ENCODE measurements at places on chromosomes 3 and 15.

GRCh38 chr3:197522183-197522715 lies 33.5 kb downstream of the BDH1 start:
- DNase-seq: no peak

GRCh38 chr3:55641964-55642363 lies 154.9 kb upstream of the WNT5A start:
- no peak for DNase-seq

GRCh38 chr15:70017801-70018200 lies 79.9 kb downstream of the TLE3 start:
- no peak for DNase-seq

DNA sequence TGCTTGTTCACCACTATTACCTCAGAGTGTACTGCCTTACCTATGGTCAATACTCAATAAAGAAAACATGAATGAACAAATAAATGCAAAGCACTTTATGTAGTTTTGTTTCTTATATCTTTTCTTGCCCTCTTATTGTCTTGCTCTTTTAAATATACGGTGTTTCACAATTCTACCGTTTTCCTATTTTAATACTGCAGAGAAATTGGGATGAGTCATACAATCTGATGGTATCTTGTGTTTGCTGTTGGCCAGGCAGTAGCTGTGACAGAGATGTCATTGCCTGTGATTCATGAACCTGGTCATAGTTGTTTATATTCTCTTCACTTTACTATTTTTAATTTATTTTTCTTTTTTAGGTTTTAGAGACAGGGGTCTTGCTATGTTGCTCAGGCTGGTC lies 48.3 kb downstream of the SERP1 start:
- DNase-seq: no peak

- no peak for DNase-seq
Measured at GRCh38 chr3:14235912-14236295, 57.3 kb downstream of the LSM3 start.

DNA sequence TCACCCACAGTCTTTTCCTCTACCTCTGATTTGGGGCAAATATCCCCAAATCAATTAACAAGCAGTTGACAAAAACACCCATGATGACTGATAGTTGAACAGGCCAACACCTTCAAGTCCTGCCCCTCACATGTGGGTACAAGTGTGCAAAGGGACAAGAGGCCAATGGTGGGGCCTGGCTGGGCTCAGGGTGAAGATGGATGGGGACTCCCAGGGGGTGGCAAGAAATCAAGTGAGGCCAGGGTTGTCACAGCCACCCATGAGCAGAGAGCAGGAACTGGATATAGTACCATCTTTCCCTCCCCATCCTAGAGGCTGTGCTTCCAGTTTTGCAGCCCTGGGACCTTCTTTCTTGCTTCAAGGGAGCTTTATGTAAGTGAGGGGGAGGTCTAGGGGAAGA lies 270.2 kb upstream of the TOPAZ1 start:
- no peak for DNase-seq

GRCh38 chr3:54965746-54966145 lies 37.9 kb upstream of the LRTM1 start:
- DNase-seq: no peak

DNA sequence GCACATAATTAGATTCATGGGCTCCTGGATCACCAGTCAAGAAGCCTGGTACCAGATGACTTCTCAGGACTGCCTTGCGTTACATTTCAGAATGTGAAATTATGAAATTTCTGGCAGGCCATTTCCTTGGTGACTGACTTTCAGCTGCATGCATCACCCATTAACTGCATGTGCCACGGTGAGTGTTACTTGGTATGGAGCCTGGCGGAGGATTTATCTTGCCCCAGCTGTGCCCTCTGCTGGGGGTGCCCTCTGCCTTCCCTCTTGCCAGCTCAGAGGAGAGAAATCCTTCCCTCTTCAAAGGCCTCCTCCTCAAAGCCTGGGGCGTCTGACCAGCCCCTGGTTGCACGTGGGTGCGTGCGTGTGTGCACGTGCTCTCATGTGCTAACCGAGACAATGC lies 57.7 kb upstream of the CTSH start:
- no peak for DNase-seq

DNA sequence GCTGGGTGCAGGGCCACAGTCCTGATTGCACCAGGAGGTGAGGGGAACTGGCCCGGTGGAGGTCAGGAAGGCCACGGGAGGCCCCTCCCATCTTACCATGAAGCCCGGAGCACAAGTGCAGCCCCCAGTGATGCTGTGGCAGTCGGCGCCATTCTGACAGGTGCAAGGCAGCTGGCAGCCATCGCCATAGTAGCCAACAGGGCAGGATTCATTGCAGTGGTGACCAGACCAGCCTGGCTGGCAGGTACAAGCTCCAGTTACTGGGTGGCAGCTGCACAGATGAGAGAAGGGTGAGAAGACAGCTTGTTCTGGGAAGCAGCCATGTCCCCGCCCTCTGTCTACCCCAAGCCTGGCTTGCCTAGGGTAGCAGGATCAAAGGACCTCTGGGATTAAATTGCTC lies 88.2 kb downstream of the RAB11A start:
- no peak for DNase-seq

DNA sequence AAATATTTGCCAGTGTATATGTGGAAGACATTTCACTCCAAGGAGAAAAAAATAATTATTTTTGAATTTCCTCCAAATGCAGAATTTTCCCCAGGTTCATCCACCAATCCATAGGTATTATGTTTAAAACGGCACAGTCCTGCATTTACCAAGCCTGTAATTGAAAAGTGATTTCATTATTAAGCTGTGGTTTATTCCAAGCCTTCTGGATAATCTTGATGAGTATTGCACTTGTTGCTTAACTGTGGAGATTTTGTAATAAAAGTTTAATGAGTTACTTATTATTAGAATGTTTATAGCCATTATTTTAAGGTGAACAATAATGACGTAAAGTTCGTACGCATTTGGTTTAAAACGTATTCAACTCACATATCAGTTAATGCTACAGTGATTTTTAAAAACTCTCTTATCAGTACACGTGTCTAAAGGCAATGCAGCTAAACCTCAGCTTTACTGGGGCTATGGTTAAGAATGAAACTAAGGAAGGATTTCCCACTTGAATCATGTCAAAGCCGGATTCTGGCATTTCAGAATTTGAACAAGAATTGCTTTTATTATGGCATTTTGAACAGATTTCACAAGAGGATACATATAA lies 283.9 kb downstream of the MECOM start:
- DNase-seq: no peak

- DNase-seq: no peak
Measured at GRCh38 chr15:33458421-33458820, 147.7 kb downstream of the RYR3 start.

DNA sequence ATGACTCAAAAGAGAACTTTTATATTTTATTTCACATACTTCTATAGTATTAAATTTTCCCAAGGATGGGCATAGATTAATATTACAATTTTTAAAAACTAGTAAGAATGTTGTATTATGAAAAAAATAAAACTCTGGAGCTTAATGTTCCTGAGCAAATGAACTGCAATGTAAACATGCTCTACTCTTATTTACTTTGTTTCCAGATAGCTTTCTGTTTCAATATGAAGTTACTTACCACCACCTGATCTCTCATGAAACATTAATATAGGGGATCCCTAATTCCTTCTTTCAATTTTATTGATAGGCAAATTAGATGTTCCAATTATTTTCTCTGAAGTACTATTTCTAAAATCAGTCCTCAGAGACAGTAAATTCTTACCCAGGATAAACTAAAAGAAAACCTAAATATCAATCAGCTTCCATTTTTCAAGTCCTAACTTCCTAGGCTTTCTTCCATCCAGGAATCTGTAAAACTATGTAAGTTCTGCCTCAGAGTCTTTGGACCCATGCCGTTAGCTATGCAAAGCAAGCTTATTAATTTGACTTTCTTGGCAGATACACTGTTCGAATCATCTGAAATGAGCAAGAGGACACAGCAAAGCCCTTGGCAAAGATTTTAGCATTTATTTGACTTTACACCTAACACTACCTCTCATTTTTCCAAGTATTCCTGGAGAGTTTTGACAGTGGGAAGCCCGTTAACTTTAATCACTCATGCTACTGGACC lies 93.2 kb downstream of the PLCH1 start:
- no peak for DNase-seq

DNA sequence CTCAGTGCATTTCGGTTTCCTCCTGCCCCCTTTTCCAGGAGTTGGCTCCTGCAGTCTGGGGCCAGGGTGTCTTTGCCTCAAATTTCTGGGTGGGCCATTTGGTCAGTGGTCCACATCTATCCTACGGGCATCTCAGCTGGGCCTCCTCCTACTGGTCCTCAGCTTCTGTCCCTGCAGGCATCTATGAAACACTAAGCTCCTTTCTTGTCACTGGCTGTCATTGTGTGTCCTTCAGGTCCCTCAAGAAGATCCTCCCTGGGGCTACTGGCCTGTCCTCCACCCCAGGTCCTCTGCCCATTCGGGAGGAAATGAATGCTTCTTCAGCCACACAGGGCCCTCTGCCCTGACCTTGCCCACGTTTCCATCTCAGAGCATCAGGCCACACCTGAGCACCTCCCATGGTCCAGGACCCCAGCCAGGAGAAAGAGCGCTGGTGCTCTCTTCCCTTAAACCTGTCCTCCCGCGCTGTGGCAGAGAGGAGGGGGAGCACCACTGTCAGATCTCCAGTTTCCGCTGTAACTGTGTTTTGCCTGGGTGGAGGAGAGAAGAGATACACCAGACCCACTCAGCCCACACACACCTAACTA lies 1.8 kb downstream of the PRR23E start:
- DNase-seq: no peak

GRCh38 chr15:27589260-27589659 lies 509.9 kb downstream of the OCA2 start:
- DNase-seq: no peak

- no peak for DNase-seq
Measured at GRCh38 chr15:88615303-88616107, 5.6 kb upstream of the AEN start.

DNA sequence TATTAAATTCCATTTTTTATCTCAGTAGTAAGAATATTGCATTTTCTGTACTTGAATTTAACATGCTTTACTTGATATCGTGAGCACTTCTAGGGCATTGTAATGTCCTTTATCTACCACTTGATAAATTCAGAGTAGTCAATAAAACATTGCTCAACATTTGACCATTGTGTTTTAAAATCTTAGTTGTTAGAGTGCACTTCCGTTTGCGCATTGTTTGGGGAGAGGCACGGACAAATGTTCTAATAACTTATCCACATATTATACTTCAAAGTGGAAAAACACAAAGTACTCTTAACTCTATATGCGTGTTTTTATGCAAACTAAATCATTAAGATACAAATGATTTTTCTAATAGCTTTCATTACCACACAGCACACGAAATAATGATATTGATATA lies 419 bp downstream of the FAM227B start:
- DNase-seq: no peak

GRCh38 chr15:69643476-69643875 lies 190.9 kb downstream of the RPLP1 start:
- DNase-seq: no peak

DNA sequence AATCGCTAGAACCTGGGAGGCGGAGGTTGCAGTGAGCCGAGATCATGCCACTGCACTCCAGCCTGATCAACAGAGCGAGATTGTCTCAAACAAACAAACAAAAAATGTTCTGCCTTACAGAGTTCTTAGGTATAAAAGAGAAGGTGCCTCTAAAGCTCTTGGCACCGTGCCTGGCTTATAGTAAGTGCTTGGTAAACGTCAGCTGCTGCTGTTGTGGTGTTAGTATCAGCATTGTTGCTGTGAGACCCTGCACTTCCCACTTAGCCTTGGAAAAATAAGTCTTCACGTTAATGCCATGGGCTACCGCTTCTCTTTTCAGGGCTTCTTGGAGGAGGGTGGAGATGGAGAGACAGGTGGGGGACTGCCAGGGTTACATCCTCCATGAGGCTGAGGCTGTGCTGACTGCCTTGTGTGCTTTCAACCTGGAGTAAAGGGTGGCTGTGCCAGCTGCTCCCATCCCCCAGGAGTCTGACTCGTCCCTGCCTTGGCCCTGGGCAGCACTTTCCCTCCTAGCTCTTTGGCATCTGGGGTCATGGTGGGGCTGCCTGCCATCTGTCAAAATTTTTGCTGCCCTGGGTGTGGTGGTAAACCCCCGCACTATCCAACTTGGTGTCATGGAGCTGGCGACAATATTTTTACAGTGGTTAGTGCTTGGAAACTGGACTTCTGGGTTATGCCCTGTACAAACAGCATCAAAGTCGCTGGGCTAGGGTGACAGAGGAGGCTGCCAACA lies 17.8 kb downstream of the FLNB start:
- no peak for DNase-seq

GRCh38 chr3:23762759-23763477 lies 42.8 kb upstream of the UBE2E1 start:
- no peak for DNase-seq

GRCh38 chr3:139388821-139389551 lies 461 bp downstream of the COPB2 start:
- DNase-seq: no peak

DNA sequence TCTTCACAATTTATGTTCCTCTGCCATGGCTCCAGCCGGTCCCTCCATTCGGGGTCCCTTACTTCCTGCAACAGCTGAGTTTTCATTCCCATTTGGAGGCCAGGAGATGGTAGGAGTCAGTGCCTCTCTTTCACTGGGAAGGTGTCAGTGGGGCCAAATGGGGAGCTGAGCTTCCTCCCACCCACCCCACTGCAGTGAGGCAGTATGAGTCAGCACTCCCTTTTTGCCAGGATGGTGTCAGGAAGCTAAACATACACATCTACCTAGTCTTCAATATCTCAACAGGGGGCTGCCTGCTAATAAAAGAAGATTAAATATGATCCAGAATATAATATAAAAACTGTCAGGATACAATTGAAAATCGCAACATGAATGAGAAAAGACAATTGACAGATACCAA lies 12.7 kb upstream of the ACTC1 start:
- no peak for DNase-seq

- DNase-seq: no peak
Measured at GRCh38 chr15:51727141-51727897, 10.1 kb downstream of the LYSMD2 start.

DNA sequence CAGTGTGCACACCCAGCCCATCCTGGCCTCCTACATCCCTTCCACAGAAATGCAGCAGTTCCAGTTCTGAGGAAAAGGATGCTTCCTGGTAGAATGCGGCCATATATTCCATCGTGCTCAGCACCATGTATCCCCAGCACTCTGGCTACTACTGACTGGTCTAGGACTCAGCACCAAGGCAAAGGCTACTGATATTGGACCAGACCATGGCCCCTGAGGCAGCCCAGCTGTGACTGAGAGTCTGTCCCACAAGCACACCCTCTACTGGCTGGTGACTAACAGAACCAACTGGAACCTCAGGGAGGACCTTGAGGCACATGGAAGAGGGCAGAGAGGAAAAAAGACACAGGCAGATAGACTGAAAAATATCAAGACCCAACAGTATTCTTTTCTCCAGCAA lies 30.0 kb downstream of the TARS3 start:
- DNase-seq: no peak

DNA sequence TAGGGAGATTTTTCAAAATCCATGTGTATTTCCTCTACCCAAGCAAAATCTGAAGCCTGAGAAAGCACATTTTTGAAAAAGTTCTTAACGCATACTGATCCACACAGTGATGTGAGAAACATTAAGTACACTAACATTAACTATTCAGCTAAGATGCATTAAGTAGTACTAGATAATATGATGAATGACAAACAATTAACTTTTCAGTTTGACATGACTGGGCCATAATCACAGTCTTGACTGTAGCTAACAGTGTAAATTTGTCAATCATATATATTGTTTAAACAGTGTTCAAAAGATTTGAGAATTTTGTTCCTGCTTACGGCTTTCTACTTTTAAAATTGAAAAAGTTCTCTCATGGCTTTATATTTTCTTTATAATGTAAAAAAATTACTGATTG lies 72.0 kb downstream of the CNTN3 start:
- no peak for DNase-seq

- DNase-seq: no peak
Measured at GRCh38 chr15:41689834-41690233, 29.6 kb downstream of the MGA start.

- DNase-seq: no peak
Measured at GRCh38 chr15:39273717-39274411, 307.0 kb upstream of the THBS1 start.

Data from activated CD8-positive, alpha-beta memory T cell treated with anti-CD3 and anti-CD28 coated beads for 48 hours (primary cell).